ENCODE measurements at places on chromosomes 1 and 21.

- DNase-seq = no peak
These were observed 7.5 kb downstream of the ZNF692 start for GRCh38 chr1:248851390-248851789.

- peak; percentile 91 for DNase-seq
These were observed 33.8 kb upstream of the MPZL1 start for GRCh38 chr1:167687919-167688519.

GRCh38 chr1:33070628-33071027 lies 10.3 kb upstream of the AZIN2 start:
- no peak for DNase-seq

- peak; percentile 13 for DNase-seq
These were observed 80.9 kb upstream of the LBR start for GRCh38 chr1:225508538-225509375.

GRCh38 chr21:41480086-41480690 lies 27.8 kb downstream of the TMPRSS2 start:
- no peak for DNase-seq

GRCh38 chr1:111620441-111620971 lies 917 bp downstream of the RAP1A start:
- DNase-seq = peak; percentile 67

- peak; percentile 26 for DNase-seq
These were observed 714.0 kb downstream of the RWDD3 start for GRCh38 chr1:95948023-95948422.

GRCh38 chr1:220544901-220545303 lies 17.0 kb downstream of the MARK1 start:
- peak; percentile 29 for DNase-seq

DNA sequence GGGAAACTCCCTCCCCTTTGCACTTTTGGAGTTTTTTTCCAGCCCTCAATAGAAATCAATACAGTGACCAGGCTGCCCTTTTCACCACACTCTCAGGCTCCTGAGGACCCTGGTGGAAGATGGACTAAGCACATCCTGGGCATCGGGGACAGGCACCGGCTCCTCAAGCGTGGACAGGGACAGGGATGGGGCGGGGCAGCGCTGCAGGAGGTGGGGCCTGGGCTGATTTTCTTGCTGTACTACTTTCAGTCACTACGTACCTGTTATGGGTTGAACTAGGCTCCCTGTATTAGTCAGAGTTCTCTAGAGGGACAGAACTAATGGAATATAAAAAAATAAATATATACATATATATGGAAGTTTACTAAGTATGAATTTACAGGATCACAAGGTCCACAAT lies 2.5 kb downstream of the MX2 start:
- DNase-seq = no peak

DNA sequence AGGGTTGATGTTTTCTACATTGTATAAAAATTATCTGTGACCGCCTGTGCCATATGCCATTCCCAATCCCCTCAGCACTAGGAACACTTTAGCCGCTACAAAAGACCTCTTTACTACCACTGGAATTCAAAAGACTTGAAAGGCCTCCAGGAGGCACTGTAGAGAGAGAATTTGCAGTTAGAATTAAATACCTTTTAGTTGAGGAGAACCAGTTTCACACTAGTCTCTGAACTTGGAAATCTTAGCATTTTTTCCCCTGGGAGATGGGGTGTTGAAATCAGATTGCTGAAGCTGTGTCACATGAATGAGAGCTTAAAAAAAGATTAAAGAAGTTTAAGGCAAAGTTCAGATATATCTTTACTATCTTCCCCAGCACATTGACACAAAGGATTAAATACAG lies 291.0 kb downstream of the ADGRL2 start:
- no peak for DNase-seq

DNA sequence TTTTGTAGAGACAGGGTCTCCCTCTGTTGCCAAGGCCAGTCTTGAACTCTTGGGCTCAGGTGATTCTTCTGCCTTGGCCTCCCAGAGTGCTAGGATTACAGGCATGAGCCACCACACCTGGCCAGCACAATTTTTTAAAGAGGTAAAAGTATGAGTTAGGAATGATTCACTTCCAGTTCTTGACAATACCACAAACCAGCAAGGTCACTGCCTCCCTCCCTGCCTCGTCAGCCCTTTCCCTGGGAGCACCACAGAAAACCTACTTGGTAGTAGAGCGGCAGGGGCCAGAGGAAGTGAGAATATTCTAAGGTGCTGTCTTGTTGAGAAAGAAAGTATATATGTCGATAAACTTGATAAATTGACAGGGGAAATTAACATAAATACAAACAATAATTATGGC lies 10.8 kb upstream of the CDA start:
- DNase-seq = no peak

DNA sequence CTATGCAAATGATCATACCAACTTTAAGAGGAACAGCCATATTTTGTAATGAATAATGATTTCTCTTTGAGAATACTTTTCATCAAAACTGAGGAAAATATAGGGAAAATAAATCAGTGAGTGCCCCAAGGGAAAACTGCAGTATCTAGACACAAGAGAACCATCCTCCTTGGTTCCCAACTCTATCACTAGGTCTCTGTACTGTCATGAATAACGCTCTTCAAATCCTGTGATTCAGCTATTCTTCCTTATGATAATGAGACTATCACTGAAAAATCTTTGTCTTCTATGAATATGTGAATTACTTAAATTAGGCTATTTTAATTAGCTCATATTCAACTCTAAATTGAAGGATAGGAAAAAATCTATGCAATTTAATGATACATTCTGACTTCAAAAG lies 2.3 kb downstream of the OR2L5 start:
- DNase-seq = no peak

DNA sequence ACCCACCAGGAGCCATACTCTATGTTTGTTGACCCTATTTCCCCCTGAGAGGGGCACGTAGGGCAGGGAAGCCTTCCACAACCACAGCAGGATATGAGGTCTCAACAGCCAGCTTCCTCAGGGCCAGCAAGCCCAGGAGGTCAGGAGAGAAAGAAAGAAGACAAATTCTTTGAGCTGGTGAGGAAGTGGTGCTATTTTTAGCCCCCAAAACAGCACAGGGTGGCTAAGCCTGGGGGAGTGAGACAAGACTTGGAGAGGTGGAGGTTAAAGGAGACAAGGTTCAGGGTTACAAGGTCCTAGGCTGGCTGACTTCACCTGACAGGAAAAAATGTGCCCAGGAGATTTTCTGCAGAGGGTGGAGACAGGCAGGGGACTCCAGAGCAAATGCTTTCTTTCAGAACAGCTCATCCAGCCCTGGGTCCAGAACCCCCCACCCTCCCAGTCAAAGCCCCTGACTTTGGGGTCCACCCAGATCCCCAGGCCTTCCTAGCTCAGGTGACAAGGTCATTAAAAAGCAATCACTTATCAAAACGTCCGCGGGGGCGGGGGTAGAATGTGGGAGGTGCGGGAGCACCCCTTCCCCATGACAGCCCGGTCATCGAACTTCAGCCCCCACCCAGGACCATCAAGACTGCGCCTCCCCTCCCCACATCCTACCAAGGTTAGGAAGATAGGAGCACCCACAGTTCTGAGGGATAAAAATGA lies 1.3 kb downstream of the SV2A start:
- DNase-seq = peak; percentile 58

Data from hematopoietic multipotent progenitor cell treated with erythropoietin and hydrocortisone succinate and interleukin-3 and kit ligand, for 4 days (in vitro differentiated cells).